ENCODE measurements at places on chromosomes 2 and 18. TPM values are rescaled to one million over a fixed set of nuclear protein-coding genes. Genes with fewer than 3 reads are reported as not detected.

GRCh38 chr2:150441784-150442183, 45.7 kb downstream of the RND3 start:
- DNase-seq, result no peak

GRCh38 chr18:47701134-47701533, 229.3 kb downstream of the SMAD2 start:
- no peak for DNase-seq

- no peak for DNase-seq
Measured at GRCh38 chr2:37851828-37852584, 73.1 kb upstream of the RMDN2 start.

The NYAP2 gene
- not detected for total RNA-seq

The FAM124B gene
- 0.31 TPM for total RNA-seq

GRCh38 chr2:61670591-61671501, 132.7 kb upstream of the XPO1 start:
- peak; percentile 23 for DNase-seq

The EDAR gene
- 1.4 TPM for total RNA-seq

DNA sequence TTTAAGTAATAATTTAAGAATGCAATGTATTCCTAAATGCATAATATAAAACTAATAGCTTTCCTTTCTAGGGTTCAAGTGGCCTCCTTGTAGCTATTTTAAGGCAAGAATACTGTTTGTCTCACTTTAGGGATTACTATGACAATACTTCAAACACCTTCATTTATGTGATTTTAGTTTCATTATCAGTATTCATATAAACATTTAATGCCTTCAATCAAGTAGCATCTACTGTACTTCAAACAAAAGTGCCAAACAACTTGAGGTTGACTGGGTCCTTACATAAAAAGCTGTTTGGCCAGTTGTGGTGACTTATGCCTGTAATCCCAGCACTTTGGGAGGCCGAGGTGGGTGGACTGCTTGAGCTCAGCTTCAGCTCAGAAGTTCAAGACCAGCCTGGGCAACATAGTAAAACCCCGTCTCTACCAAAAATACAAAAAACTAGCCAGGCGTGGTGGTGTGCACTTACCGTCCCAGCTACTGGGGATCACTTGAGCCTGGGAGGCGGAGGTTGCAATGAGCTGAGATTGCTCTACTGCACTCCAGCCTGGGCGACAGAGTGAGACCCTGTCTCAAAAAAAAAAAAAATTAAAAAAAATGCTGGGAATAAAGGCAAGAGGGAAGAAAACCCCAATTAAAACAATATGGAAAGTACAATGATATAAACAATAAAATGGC, 9.3 kb downstream of the MEX3C start:
- DNase-seq, result no peak

- no peak for DNase-seq
Measured at GRCh38 chr2:231633241-231633976, 40.7 kb downstream of the TEX44 start.

DNA sequence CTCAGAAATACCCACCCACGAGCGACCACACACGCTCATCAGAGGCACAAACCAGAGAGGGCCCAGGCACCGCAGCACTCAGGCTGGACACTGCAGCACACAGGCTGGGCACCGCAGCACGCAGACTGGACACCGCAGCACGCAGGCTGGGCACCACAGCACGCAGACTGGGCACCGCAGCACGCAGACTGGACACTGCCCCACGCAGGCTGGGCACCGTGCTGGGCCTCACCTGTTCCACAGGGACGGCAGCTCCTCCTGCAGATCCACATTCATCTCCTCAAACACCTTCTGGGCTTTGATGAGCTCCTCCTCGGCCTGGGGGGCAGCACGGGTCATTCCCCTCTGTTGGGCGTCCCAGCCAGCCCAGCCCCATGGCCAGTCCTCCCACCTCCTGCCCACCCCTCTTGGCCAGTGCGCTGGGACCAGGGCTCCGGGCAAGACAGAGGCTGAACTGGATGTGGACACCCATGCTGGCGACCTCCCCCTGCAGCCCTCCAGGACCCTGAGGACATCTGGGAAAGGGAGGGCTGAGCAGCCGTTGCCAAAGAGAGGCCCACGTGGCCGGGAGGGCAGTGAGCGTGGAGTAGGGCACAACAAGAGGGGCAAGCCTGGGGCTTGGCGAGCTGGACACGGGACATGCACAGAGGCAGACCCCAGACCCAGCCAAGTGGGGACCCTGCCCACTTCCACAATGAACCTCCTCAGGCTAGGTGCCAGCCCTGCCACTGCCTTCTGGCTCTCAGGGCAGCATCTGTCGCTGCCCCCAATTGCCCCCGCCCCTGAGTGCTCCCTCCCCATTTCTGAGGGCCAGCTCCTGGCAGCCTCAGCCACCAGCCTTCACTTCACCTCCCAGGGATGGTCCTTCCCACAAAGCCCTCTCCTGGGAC, 43.0 kb downstream of the BIN1 start:
- DNase-seq, result no peak

The GAL3ST2 gene
- total RNA-seq, result 0.53 TPM

DNA sequence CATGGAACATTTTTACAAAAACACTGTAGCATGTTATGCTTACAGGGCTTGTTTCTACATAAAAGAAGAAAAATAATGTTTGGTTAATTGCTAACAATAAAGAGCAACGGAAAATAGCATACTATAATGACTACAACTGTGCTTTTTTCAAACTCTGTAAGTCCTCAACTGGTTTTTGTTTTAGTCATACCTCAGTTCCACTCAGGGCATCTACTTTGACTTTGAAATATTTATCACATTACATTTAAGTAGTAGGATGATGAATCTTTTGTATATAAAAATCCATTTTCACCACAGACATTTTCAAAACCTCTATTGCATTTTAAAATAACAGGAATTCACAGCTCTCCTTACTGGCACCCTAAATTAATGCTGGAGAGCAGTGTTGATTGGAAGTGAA, 8.3 kb downstream of the SATB2 start:
- DNase-seq, result no peak

- no peak for DNase-seq
Measured at GRCh38 chr2:7031547-7032245, 114.5 kb downstream of the RNF144A start.

The IRS1 gene
- 2.8 TPM for total RNA-seq

DNA sequence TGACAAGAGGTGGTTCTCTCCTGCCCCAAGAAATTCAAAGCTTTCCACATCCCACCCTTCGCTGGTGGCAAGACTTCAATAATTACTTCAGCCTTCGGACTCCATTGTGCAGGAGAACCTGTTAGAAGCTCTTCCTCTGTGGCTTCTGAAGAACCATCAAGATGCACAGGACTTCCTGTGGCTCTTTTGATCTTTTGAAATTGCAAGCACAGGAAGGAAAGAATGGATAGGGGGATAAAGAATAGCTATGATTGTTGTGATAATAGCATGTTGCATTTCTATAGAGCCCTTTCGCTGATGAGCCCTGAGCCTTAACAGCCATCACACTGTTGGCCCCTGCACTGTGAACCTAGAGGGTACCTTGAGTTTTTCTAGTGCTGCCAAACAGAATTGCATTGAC, 7.4 kb downstream of the EPAS1 start:
- no peak for DNase-seq

The SOCS6 gene
- total RNA-seq, result 1.7 TPM

The PGAP1 gene
- total RNA-seq, result 36.3 TPM

- no peak for DNase-seq
Measured at GRCh38 chr2:151191001-151191400, 70.7 kb downstream of the RBM43 start.

DNA sequence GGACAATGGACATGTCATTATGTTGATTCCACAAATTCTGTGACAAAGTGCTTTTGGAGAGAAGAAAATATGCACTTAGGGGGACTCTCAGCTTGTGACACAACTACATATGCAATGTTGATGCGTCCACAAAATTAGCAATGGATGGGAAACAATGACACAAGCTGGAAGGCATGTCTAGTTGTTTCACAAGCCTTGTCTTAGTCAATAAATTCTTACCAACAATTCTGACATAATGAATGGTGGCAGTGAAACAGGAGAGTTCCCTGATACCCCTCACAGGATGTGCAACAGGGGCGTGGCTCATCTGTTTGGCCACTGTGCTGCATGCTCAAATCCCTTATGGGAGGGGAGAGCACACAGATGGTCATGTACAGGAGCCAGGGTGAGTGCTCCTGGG, 347.2 kb upstream of the DLGAP1 start:
- no peak for DNase-seq

The MRPL19 gene
- total RNA-seq, result 45.0 TPM

The LYG2 gene
- total RNA-seq, result not detected

- no peak for DNase-seq
Measured at GRCh38 chr18:48051945-48052840, 121.7 kb upstream of the SMAD2 start.

- DNase-seq, result no peak
Measured at GRCh38 chr2:9377461-9378097, 45.7 kb downstream of the ITGB1BP1 start.

The EFEMP1 gene
- total RNA-seq, result not detected

The UPP2 gene
- not detected for total RNA-seq

The UGT1A5 gene
- total RNA-seq, result not detected

- DNase-seq, result no peak
Measured at GRCh38 chr2:74957886-74958273, 563 bp upstream of the POLE4 start.

- no peak for DNase-seq
Measured at GRCh38 chr18:68454511-68455228, 260.2 kb downstream of the TMX3 start.

The FAM110C gene
- 2.0 TPM for total RNA-seq

- no peak for DNase-seq
Measured at GRCh38 chr2:28226558-28226957, 166.1 kb upstream of the FOSL2 start.

The MORN2 gene
- total RNA-seq, result 3.0 TPM

GRCh38 chr2:48771241-48772014, 15.9 kb upstream of the LHCGR start:
- DNase-seq, result no peak

The FOXD4L1 gene
- 0.12 TPM for total RNA-seq

- no peak for DNase-seq
Measured at GRCh38 chr18:79848579-79849327, 51.0 kb downstream of the KCNG2 start.

DNA sequence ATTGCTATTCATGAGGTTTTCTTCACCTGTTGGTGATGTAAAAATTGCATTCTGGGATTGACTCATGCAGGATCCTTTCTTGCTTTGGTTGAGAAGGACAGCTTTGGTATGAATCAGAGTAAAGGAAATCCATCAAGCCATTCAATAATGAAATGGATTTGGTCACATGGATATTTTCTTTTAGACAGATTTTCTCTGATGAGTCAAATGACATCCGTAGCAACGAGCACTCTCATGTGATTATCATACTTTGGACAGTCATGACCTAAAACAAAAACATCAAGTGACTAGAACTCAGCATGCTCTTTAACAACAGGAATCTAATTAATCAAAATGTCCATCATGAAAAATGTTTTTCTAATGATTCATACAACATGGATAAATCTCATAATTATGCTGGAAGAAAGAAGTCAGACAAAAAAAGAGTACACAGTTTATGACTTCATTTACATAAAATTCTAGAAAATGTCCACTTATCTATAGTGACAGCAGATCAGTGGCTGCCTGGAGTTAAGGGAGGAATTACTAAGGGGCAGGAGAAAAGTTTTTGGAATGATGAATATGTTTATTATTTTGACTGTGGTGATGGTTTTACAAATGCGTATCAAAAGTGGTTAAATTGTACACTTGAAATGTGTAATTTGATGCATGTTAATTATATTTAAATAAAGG, 30.7 kb downstream of the TRAK2 start:
- no peak for DNase-seq

The SLC9A4 gene
- total RNA-seq, result not detected

- DNase-seq, result no peak
Measured at GRCh38 chr2:232339121-232340081, 39.1 kb upstream of the ALPP start.

- no peak for DNase-seq
Measured at GRCh38 chr2:239762655-239763269, 262.4 kb downstream of the NDUFA10 start.

GRCh38 chr2:26535663-26536275, 57.8 kb upstream of the OTOF start:
- no peak for DNase-seq

DNA sequence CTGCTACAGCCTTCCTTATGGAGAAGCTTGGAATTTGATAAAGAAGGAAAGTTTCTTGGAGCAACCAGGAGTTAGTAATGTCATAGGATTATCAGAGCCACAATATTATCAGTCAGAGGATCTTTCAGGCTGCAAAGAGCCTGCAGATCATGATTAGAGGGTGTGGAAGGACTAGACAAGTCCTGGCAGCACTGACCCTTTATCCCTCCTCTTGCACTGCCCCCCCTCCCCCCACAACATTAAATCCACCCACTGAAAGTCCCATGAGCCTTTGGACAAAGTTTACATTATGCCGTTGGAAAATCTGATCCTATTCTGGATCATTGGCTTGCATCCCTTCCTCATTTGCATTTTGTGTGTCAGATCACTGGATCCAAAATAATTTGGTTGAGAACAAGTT, 18.7 kb upstream of the IMPA2 start:
- no peak for DNase-seq

DNA sequence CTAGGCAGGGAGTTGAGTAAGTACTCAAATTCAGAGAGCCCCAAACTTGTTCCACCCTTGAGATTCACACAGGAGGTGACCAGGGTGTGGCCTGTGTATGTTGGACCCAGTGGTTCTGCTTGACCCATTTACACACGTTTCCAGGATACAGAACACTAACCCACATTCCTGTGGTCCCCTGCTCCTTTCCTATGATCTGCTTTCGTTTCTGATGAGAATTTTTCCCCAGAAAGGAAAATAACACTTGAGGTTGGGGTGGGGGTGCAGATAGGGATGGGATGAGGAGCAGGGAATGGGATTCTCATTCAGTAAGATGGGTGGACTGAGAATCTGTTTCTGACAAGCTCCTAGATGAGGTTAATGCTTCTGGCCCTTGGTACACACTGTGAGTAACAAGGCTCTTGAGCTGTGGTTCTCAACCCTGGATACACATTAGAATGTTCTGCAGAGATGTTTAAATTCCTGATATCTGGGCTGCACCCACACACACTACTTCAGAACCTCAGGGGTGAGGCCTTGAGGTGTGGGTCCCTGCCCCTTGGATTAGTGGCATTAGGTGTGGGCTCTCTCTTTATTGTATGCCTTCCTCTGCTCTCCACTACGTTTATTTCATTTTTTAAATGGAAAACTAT, 58.4 kb downstream of the TPGS2 start:
- no peak for DNase-seq

DNA sequence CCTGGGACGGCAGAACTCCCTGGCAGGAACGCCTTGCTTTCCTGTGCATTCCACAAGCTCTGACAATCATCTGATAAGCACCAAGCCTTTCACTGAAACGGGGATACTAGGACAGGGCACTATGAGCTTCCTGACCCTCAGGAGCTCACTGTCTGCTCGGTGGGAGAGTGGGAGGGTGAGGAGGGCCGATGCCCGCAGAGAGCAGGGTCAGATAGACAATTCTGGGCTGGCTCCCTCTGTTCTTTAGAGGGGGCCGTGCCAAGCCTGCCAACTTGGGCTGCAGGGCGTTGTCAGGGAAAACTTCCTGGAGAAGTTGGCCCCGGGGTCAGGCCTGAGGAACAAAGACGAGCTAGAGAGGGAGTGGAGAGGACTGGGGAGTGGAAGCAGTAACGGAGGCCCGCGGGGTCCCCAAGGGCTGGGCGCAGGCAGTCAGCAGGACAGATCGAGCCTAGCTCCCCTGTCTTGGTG, 82.0 kb downstream of the CTAGE1 start:
- no peak for DNase-seq

GRCh38 chr2:19580264-19580663, 221.8 kb upstream of the OSR1 start:
- DNase-seq, result no peak

GRCh38 chr2:241738040-241738686, 3.7 kb downstream of the D2HGDH start:
- DNase-seq, result no peak
